ENCODE measurements at places on chromosomes 3 and 15. TPM values are rescaled to one million over a fixed set of nuclear protein-coding genes. Genes with fewer than 3 reads are reported as not detected.

DNA sequence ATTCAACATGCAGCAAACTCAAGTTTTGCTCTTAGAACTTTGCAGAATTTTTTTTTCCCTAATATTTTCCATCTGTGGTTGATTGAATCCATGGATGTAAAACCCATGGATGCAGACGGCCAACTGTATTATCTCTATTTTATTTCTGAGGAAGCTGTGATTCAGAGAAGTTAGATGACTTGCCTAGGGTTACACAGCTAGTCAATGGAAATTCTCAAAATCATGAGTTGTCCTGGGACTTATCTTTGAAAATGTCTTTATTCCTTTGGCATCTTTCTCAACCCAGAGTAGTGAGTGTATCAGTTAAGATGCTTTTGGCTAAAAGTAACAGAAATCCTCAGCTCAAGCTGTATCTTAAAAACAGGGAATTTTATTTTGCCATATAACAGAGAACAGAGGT is 107.9 kb upstream of the GALNT15 start:
- H3K4me3 ChIP-seq = no peak overlapping the region
- no peak overlapping the region for H3K27ac ChIP-seq
- no peaks in the 10 kb centered on the region for H3K4me1 ChIP-seq

GRCh38 chr3:115518100-115518852 is 105.0 kb upstream of the GAP43 start:
- no peak overlapping the region for H3K4me3 ChIP-seq
- H3K27ac ChIP-seq = no peak overlapping the region
- no peaks in the 10 kb centered on the region for H3K27me3 ChIP-seq
- H3K36me3 ChIP-seq = no peaks in the 10 kb centered on the region

MAP3K13 gene
- 8.7 TPM for total RNA-seq

MYZAP gene
- 1.2 TPM for total RNA-seq

DNA sequence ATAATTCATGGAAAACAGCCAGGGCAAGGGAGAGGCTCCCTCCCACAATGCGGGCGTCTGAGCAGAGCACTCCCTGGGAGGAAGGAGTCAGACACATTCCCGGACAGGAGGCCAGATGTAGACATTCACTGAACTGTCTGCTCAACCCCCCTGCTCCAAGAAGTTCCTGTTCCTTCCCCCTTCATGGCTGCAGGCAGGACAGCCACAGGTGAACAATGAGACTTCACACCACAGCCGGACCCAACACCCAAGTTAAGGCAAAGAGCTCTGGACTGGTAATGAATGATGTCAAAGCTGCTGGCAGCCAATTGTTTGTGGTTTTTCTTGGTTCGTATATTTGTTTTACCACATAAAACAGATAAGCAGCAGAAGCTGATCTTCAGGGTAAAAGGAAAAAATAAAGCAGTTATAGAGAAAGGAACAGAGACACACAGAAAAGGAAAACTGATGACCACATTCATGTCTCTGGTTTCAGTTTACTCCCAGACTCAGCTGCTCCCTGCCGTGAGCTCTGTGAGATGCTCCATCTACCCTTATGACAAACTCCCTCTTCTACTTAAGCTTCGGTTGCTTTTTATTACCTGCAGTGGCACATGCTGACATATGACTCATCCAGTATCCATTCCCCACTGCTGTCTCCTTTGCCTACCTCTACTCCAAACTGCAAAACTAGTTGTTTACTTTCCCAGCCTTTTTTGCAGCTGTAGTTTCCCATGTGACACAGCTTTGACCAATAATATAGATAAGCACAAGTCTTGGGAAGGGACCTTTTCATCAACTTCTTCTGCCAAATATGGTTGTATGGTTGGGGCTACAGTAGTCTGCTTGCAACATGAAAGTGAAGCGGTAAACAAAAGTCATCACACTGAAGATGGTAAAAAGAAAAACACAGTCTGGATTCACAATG is 33.1 kb downstream of the DZIP1L start:
- H3K4me3 ChIP-seq = no peak overlapping the region
- DNase-seq = no peak
- peaks cover 15% of the 10 kb centered on the region for H3K4me1 ChIP-seq
- no peak overlapping the region for H3K27ac ChIP-seq
- no peaks in the 10 kb centered on the region for H3K27me3 ChIP-seq
- H3K36me3 ChIP-seq = no peaks in the 10 kb centered on the region

- DNase-seq = no peak
- H3K27ac ChIP-seq = no peak overlapping the region
- H3K27me3 ChIP-seq = no peaks in the 10 kb centered on the region
- no peaks in the 10 kb centered on the region for H3K36me3 ChIP-seq
Observed at GRCh38 chr15:75736256-75736655, 23.6 kb upstream of the CSPG4 start.

DNA sequence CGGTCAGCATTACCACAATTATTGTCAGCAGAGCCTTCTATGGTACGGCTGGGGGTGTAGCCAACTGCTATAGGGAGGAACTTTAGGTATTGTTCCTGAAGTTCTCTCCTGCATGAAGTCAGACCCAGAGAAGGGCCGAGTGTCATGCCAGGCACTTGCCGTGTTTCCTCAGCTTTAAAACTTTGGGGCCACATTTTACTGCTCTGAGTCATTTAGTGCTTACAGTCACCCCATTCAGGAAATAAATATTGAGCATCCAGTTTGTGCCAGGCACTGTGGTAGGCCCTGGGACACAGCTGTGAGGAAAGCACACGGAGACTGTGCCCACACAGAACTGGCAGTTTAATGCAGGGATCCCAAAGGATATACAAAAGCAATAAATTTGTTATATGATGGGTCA is 54.5 kb upstream of the APEH start:
- DNase-seq = no peak
- no peak overlapping the region for H3K4me3 ChIP-seq
- H3K27ac ChIP-seq = no peak overlapping the region
- no peaks in the 10 kb centered on the region for H3K27me3 ChIP-seq
- H3K4me1 ChIP-seq = no peaks in the 10 kb centered on the region
- no peaks in the 10 kb centered on the region for H3K36me3 ChIP-seq

DNA sequence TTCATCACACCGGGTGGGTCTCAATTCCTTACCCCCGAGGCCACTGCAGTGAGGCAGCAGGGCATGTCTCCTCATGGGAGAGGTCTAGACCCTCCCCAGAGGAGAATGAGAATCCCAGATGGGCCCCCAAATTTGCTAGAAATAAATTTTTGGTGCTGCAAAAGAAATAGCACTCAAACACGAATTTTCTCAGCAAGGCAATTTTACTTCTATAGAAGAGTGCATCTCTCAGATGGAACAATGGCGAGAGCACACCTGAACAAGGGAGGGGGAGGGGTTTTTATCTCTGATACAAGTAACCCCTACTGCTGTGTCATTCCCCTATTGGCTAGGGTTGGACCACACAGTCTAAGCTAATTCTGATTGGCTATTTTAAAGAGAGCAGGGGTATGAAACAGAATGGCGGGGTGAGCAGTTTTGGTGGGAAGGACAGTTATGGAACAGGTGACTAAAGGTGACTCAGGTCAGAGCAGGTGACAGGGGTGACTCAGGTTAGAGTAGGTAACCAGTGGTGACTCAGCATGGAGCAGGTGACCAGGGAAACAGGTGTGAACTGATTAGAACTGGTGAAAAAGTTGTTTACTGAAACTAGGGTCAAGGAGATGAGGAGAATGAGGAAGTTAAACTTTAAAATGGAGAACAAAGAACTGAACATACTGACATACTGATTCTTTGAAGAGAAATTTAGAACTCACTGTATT is 93.0 kb upstream of the WNT7A start:
- H3K4me3 ChIP-seq = no peak overlapping the region
- no peak overlapping the region for H3K27ac ChIP-seq
- H3K36me3 ChIP-seq = no peaks in the 10 kb centered on the region
- no peaks in the 10 kb centered on the region for H3K27me3 ChIP-seq
- H3K4me1 ChIP-seq = no peaks in the 10 kb centered on the region
- no peak for DNase-seq

DNA sequence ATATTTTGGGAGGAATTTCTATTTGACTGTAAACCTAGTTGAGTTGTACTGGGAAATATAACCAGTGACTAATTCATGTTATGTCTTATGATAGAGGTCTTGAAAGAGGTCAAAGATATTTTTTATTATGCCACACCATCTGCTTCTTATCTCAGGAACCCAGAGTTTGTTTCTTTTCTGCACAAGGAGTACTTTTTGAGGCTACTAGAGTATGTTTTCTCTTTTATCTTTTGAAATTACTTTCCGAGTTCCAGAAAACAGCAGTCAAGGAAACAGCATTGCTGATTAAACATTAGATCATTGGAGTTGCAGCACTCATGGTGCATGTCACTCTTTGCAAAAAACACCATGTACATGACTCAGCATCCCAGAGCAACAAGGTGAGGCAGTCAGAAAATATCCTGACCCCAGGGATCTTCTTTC is 645.8 kb upstream of the NR2F2 start:
- H3K36me3 ChIP-seq = no peaks in the 10 kb centered on the region
- H3K27me3 ChIP-seq = no peaks in the 10 kb centered on the region
- H3K27ac ChIP-seq = no peak overlapping the region
- H3K4me1 ChIP-seq = no peaks in the 10 kb centered on the region
- H3K4me3 ChIP-seq = no peak overlapping the region

DNA sequence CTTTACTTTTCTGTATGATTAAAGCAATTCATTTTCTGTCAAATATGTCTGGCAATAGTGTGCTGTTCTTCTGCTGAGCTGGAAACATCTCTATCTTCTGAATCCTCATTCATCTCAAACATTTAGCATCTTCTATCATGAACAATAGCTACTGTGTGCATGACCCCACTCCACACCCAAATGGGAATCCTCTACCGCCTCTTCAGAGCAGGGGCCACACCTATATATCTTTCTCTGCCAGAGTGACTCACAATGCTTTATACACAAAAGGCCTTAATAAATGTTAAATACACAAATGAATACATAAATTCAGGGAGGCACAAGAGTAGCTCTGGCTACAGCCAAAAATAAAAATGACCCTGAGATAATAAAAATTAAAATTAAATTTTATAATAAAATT is 8.0 kb downstream of the ALDH1A2 start:
- DNase-seq = no peak
- no peak overlapping the region for H3K4me3 ChIP-seq
- H3K27me3 ChIP-seq = no peaks in the 10 kb centered on the region

GRCh38 chr3:124486324-124486723 is 243.9 kb upstream of the UMPS start:
- DNase-seq = no peak
- no peak overlapping the region for H3K4me3 ChIP-seq
- no peak overlapping the region for H3K27ac ChIP-seq
- no peaks in the 10 kb centered on the region for H3K27me3 ChIP-seq

- H3K27ac ChIP-seq = no peak overlapping the region
- H3K4me1 ChIP-seq = no peaks in the 10 kb centered on the region
- H3K36me3 ChIP-seq = no peaks in the 10 kb centered on the region
- DNase-seq = no peak
- no peaks in the 10 kb centered on the region for H3K27me3 ChIP-seq
Observed at GRCh38 chr3:119602676-119603075, 5.0 kb downstream of the PLA1A start.

RLBP1 gene
- total RNA-seq = not detected

ISL2 gene
- total RNA-seq = not detected

GRCh38 chr3:30495172-30496065 is 111.0 kb upstream of the TGFBR2 start:
- no peak overlapping the region for H3K27ac ChIP-seq
- no peak for DNase-seq
- H3K4me3 ChIP-seq = no peak overlapping the region
- no peaks in the 10 kb centered on the region for H3K27me3 ChIP-seq
- H3K4me1 ChIP-seq = no peaks in the 10 kb centered on the region

SST gene
- not detected for total RNA-seq

GABRR3 gene
- 0.17 TPM for total RNA-seq

DNA sequence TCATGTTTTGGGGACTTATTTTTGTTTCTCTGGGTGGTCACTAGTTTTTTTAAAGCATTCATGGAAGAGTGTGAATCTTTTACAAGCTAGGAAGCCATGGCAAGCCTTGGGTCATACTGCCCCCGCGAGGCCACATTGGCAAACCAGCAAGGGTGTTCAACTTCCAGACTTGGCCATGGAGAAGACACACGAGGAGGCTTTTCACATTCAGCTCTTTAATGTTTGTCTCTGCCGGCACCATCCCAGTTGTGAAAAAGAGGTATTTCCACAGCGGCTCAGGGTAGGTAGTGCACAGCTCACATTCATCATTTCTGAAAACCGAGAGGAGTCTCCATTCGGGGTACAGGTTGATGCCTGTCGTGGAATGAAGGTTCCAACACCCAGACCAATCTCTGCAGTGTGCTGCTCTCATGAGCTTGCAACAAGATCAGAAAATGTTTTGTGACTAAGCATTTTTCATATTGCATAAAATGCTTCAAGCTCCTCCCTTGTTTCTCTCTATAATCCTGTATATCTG is 7.7 kb downstream of the CCR5 start:
- H3K4me3 ChIP-seq = no peak overlapping the region
- peak; percentile 55 for DNase-seq
- no peaks in the 10 kb centered on the region for H3K36me3 ChIP-seq
- no peak overlapping the region for H3K27ac ChIP-seq
- H3K4me1 ChIP-seq = peaks cover 52% of the 10 kb centered on the region
- H3K27me3 ChIP-seq = no peaks in the 10 kb centered on the region

GRCh38 chr3:179630753-179631451 is 21.9 kb upstream of the USP13 start:
- no peak overlapping the region for H3K4me3 ChIP-seq
- DNase-seq = no peak
- no peaks in the 10 kb centered on the region for H3K27me3 ChIP-seq
- no peaks in the 10 kb centered on the region for H3K36me3 ChIP-seq
- H3K4me1 ChIP-seq = no peaks in the 10 kb centered on the region

PEX5L gene
- not detected for total RNA-seq

GRCh38 chr3:115877615-115877899 is 254.2 kb downstream of the GAP43 start:
- DNase-seq = no peak
- H3K4me1 ChIP-seq = no peaks in the 10 kb centered on the region
- H3K4me3 ChIP-seq = no peak overlapping the region
- H3K27ac ChIP-seq = no peak overlapping the region

DNA sequence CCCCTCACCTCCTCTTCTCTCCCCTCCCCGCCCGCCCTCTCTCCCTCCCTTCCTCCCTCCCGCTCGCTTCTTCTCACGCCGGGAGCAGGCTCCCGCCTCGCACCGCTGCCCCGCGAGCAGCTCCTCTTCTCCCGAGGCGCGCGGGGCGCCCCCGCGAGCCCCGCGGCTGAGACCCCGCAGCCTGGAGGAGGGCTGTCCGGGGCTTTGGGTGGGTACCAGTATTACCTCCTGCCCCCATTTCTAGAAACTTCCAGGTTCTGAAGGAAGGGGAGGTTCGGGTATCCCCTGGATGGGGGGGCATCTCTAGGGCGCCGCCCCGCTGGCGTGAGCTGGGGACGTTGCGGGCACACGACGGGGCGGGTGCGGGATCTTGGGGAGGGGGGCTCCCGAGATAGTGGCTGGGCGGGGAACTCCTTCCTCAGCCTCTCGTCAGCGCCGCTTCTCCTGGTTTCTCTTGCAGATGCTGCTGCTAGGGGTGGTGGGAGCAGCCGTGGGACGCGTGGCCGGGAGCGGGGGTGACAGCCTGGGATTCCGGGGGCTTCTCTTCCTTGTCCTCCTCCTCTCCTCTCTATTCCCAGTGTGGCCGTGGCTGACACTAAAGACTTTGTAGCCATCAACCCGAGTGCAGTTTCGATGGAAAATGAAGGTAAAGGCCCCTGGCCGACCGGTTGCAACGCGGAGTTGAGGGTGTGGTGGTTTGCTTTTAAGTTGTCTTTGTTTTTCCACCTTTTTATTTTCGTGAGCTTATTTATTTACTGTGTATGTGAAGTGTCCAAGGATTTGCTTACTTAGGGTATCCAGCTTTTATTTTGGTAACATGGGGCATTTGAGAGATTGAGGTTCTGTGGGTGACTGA is 474 bp downstream of the ATP2C1 start:
- peak overlapping the region; percentile 79 for H3K4me3 ChIP-seq
- peaks cover 41% of the 10 kb centered on the region for H3K4me1 ChIP-seq
- no peaks in the 10 kb centered on the region for H3K36me3 ChIP-seq
- H3K27me3 ChIP-seq = no peaks in the 10 kb centered on the region
